ENCODE measurements at places on chromosomes 12 and 14.

GRCh38 chr14:55721353-55721752 is 141.3 kb downstream of the KTN1 start:
- DNase-seq = no peak

DNA sequence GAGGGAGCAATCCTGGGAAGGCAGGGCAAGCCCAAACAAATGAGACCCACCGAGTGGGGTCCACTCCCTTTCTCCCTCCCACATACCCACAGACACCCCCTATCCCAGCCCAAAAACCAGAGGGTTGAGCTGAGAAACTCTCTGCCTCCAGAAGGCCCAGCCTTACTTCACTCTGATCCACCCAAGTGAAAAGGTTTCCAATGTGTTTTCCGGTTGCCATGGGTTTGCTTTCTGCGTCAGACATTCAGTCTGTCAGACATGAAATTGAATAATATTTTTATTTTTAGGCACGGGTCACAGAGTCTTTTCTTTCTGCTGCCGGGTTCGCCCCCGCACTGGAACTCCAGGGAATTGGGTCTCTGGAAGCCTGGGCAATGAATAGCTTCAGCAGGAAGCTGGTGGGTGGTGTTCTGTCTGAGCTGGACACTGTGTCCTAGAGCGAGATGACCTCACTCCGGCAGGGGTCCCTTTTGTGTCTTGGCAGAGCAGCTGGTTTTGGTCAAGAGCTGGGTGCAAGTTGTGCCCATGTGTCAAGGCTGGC is 69.8 kb upstream of the CLMN start:
- peak; percentile 92 for DNase-seq

DNA sequence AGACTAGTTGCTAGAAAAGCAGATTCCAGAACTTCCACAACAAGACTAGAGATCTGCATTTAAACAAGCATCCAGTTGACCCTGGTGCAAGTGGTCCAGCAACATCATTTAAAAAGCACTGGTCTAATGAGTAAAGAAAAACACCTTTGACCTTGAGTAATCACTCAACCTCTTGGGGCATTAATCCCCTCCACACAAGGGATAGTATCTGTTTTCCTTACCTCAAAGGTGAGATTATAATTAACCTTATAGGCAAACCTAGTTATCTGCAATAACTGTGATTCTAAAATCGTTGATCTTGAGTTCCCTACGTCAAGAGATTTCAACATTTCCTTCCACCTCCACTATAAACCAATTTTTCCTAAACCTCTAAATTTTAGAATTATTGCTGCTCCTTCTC is 1.1 kb downstream of the KDM5A start:
- DNase-seq = no peak

- no peak for DNase-seq
Observed at GRCh38 chr14:25122843-25123242, 72.9 kb upstream of the STXBP6 start.

- DNase-seq = no peak
Observed at GRCh38 chr12:106138633-106139421, at the start of gene NUAK1. NUAK1 (minus strand) TSS chr12:106138954; CDS start chr12:106138653, 301 bp downstream.

DNA sequence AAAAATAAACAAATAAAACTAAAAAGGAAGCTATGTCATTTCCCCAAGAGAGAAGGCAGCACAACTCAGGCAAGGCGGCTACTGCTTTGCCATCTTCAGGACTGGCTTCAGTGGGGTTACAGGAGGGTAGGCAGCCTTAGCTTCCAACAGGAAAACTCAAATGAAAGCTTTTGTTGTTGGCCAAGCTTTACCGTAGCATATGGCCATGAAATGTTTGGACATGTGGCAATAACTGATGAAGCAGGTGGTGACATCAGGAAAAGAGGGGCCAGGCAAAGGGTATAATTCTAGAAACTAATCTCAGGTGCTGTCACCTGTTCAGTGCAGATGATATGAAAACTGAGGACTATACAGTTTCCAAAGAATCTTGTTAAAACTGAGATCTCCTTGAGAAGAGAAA is 22.8 kb upstream of the NPFF start:
- no peak for DNase-seq

DNA sequence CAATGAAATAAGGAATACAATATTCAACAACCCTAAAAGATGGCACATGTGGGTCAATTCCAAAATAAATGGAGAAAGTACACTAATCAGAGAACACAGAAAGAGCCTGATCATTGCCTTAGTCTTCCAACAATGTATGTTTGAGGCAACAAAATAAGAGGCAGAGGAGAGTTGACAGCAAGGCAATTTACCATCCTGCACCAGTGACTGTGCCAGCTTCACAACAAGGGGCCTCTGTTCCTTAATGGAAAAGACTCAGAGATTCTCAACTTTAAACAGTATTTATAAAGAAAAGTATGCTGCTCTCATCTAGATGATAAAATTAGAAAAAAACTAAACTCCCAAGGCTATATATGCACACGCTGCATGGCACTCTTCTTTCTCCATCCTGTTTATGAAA is 25.9 kb downstream of the EPS8 start:
- no peak for DNase-seq

- DNase-seq = peak; percentile 84
Observed at GRCh38 chr12:79451978-79452377, 238.8 kb downstream of the PAWR start.

DNA sequence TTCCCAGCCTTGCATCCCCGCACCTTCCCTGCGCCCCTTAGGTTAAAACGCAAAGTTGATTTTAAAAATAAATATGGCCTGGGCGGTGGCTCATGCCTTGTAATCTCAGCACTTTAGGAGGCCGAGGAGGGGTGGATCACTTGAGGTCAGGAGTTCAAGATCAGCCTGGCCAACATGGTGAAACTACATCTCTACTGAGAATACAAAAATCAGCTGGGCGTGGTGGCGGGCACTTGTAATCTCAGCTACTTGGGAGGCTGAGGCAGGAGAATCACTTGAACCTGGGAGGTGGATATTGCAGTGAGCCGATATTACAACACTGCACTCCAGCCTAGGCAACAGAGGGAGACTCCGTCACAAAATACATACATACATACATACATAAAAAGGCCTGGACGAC is 96.0 kb downstream of the GCH1 start:
- peak; percentile 50 for DNase-seq

- no peak for DNase-seq
Observed at GRCh38 chr12:20403230-20403629, 34.9 kb downstream of the PDE3A start.

- DNase-seq = no peak
Observed at GRCh38 chr12:43148691-43149090, 403.3 kb downstream of the ADAMTS20 start.

GRCh38 chr12:78928200-78929074 is 63.9 kb downstream of the SYT1 start:
- DNase-seq = no peak

DNA sequence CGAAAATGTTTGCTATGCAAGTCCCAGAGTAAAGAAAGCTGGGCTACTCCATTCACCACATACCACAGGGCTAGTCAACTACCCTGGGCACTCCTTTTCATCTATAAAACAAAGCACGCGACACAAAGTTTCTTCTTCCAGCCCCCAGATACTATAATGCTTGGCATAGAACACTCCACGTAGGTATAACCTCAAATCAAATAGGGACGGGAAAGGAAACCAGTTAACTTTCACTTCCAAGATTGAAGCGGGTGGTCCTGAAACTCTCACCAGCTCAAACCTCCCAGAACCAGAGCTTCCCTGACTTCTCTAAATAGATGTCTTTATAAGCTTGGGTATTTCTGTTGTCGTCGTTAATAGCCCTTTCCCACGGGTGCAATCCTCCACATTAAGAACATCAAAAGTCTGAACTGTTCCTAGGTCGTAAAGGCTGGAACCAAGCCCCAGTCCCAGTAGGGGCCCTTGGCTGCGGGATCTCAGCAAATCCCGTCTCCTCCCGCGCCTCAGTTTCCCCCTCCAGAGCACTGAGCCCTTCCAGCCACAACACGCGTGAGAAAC is 647 bp downstream of the LGMN start:
- DNase-seq = no peak

DNA sequence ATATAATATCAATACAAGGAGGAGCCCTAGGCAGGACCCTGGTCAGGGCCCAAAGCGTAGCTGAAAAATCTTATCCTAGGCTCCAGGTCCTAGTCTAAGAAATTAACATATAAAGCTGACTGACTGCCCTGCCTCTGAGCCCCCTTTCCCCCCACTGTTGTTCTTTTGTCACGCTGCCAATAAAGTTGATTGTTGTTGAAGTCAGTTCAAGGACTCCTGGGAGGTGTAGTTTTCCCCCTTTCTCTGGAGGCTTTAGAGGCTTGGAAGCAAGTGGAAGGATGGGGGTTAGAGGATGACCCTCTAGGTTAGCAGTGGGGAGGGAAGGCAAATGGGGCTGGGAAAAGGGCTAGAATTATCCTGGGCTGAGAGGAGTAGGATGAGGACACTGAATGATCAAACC is 3.2 kb downstream of the PPP1R1A start:
- DNase-seq = no peak

GRCh38 chr12:130051900-130052299 is 110.4 kb upstream of the FZD10 start:
- no peak for DNase-seq

GRCh38 chr12:106645074-106645421 is 62.2 kb downstream of the RFX4 start:
- no peak for DNase-seq

GRCh38 chr14:45125754-45126153 is 8.5 kb downstream of the FKBP3 start:
- no peak for DNase-seq

DNA sequence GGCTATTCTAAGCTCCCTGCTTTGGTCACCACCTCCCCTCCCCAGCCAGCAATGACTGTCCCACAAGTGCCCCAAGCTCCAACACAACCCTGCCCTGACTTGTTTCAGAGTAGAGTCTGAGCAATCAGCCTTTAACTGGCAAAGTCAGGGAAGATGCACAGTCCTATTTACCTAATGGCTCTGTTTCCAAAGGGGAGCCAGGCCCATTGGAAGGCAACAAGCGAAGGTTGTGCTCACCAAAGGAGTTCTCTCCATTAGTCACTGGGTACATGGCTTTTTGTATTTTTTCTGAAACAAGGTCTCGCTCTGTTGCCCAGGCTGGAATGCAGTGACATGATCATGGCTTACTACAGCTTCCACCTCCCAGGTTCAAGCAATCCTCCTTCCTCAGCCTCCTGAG is 267.1 kb upstream of the CRY1 start:
- DNase-seq = no peak

DNA sequence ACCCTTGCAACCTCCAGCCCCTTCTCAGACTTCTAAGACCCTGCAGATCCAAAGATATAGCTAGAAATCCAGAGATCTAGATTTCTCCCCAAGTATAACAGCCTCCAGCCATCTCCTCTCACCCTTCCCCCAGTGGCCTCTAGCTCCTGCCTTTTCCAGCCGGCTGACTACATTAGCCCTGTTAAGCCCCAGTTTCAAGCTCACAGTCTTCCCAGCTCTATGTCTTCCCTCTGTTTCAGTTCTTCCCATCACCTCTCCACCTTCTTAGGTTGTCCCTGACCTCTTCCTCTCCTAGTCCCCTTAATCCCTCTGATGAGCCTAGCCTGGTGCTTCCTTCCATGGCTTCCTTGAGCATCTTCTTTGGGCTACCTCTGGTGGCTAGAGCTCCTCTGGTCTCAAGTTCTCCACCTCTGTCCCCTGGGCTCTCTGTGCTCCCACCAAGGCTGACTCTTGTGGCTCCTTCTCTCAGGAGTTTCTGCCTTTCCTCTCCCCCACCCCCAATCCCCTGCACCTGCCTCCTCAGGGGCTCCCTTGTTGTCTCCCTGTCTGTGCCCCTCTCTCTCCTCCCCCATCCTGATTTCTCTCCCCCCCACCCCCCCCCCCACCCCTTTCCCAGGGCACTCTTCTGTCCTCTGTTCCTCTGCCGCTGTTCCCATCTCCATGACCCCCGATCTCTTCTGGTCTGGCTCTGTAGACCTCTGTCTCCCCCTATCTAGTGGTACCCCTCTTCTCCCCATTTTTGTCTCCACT is 816 bp upstream of the GDF11 start:
- no peak for DNase-seq

DNA sequence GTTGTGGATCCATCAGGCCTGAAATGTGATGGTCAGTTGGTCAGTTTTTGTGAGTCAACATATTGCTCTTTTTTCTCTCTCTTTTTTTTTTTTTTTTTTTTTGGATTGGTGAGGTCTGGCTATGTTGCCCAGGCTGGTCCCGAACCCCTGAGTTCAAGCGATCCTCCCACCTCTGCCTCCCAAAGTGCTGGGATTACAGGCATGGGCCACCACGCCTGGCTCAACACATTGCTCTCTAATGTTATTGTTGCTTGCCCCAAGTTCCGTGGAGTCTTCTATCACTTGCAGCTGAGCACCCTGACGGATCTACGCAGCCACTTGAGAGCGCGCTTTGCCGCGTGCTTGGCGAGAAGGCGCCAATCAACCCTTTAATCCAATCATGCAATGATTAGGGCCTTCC is 69.5 kb upstream of the DIO3 start:
- DNase-seq = peak; percentile 36

DNA sequence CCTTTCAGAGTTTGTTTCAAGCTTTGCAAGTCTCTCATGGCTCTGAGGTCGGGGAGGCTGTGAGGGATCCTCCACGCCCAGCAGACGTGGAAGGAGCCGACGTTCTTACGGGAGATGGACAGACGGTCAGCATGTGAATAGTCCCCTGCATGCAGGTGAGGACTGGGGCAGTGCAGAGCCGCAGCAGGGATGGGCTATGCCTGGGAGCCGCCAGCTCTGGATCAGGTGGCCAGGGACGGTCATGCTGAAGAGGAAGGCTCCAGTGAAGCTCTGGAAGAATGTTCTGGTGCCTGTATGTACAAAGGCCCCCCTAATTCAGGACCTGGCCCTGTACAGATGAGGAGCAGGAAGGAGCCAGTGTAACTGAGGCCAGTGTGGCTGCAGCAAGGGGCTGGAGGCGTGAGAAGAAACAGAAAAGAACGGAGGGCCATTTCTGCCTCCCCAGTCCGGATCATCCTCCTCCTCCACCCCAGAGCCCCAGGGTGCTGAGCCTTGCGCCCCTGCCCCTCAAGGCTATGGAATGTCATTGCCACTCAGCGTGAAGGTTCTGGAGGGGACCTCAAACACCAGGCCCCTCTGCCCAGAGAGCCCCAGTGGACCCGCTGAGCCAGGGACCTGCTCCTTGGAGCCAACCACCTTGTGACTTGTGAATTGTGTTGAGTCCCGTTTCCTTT is 96.8 kb upstream of the DIO3 start:
- peak; percentile 55 for DNase-seq

DNA sequence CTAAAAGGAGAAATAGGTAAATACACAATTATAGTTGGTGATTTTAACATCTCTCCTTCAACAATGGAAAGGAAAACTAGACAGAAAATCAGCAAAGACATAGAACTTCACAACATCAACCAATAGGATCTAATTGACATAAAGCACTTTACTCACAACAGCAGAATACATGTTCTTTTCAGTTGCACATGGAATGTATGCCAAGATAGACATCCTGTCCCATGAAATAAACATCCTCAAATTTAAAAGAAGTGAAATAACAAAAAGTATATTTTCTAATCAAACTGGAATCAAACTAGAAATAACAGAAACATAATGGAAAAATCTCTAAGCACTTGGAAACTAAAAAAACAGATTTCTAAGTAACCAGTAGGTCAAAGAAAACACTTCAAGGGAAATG is 296.2 kb upstream of the RGS6 start:
- DNase-seq = no peak

- no peak for DNase-seq
Observed at GRCh38 chr12:56896082-56896481, 38.1 kb downstream of the SDR9C7 start.
